ENCODE measurements at places on chromosomes 4 and X.

GRCh38 chr4:85861064-85861765, 386.3 kb downstream of the ARHGAP24 start:
- no peak for DNase-seq

DNA sequence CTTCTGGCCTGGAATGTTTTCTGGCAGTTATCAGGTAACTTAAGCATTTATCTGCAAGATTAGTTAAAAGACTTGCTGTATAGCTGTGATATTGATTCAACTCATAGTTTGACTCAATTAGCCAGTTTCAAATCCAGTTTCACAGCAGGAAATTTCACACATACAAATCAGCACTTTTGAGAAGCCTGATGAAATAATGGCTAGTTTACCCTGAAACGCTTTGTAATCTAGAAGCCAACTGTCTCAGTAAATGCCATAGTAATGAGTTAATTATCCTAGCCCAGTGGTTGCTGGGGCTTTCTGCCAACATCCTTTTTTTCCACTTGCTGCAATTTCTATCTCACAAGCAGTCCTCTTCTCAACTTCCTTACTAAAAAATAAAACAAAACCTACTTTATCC, 53.1 kb downstream of the ARHGEF38 start:
- no peak for DNase-seq

GRCh38 chr4:99847362-99847976, 30.8 kb downstream of the DAPP1 start:
- no peak for DNase-seq

- no peak for DNase-seq
These were observed 403.9 kb upstream of the SMIM31 start for GRCh38 chr4:164350061-164350460.

DNA sequence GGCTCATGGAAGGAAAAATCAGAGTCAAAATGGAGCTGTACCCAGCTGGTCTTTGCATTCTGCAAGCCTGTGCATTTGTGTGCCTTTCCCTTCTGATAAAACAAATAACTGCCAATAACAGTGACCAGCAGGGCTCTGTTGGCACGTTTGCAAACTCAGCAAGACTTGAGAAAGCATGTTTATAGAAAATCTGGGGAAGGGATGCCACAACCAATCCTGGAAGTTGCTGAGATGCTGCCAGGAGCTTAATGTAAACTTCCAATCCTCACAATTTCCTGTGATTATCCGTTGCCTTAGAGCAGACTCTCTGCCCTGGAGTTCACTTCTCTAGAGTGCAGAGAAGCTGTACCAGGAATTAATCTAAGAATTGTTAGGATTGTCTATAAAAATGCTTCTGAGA, 6.9 kb upstream of the ANXA3 start:
- DNase-seq: no peak

DNA sequence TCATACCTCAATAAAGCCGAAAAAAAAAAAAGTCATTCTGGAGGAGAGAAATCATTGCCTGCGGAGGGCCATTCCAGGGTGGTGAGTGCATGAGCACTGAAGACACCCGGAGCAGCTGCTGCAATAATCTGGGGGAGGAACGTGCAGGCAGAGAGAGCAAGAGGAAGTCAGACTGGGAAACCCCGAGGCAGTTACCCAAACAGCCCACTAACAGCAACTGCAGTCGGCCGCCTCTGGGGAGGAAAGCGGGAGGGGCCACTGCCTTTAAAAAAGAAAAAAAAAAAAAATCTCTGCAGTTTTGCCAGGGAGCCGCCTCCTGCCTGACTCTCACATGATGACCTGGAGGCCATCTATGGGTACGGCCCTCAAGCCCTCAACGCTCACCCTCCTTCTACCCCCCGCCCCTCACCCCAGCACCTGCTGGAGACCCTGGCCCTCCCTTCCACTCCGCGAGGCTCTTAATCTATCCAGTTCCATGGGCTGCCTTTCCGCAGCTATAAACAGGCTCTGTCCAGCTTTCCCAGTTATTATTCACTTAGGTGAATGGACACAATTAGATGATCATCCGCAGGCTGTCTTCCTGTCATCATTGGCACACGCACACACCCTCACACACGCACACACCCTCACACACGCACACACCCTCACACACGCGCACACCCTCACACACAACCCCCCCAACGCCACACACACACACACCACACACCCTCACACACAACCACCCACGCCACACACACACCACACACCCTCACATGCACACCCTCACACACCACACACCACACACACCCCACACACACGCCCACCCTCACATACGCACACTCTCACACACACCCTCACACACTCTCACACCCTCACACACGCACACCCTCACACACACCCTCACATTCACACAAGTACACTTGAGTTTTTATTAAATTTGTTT, 3.4 kb upstream of the AVPR2 start:
- peak; percentile 48 for DNase-seq

DNA sequence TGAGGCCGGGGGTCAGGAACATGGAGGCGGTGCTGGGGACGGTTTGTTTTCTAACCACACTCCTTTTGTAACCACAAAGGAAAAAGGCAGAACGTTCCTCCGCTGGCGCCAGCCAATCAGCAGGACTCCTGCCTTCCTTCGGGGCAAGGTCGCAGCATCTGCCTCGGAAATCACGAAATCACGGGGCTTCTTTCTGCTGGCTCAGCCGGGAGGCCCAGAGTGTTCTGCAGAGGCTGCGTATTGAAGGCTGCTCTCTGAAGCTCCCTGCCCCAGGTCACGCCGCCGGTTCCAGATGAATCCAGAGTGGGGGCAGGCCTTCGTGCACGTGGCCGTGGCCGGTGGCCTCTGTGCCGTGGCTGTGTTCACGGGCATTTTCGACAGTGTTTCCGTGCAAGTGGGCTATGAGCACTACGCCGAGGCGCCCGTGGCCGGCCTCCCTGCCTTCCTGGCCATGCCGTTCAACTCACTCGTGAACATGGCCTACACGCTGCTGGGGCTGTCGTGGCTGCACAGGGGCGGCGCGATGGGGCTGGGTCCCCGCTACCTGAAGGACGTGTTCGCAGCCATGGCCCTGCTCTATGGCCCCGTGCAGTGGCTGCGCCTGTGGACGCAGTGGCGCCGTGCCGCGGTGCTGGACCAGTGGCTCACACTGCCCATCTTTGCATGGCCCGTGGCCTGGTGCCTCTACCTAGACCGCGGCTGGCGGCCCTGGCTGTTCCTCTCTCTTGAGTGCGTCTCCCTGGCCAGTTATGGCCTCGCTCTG, 9.4 kb downstream of the TMEM187 start:
- peak; percentile 55 for DNase-seq

DNA sequence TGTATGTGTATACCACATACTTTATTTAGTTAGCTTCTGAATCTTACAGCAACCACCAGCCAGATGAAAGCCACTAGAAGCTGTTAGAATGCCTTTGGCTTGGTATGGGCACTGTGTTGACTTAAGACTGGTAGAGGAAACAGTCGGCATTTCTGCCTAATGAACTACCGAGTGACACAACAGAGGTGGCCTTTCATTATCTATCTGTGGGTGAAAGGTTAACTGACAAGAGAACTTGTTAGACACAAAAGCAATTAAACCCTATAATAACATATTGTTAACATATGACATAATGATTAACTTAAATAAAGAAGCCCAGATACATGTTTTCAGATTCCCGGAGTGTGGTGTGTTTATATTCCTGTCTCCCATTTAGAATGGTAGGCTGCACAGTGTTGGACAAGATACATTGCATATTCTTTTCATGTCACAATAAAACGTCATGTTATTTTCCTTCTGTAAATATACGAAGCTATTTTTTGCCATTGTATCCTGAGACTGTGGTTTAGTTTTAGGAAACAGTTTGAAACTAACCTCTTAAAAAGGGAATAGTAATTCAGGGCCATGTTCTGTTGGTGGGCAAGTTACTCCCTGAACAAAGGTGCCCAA, 181.5 kb downstream of the SLIT2 start:
- DNase-seq: no peak

GRCh38 chrX:19630228-19630627, 114.9 kb upstream of the MAP3K15 start:
- DNase-seq: no peak

- DNase-seq: no peak
These were observed 20.3 kb downstream of the SHISA3 start for GRCh38 chr4:42417550-42417949.

GRCh38 chrX:101408532-101408841, 465 bp downstream of the HNRNPH2 start:
- DNase-seq: no peak

- DNase-seq: no peak
These were observed 19.4 kb upstream of the RAB40A start for GRCh38 chrX:103538728-103539127.

All from SK-N-MC (cell line).